ENCODE measurements at places on chromosomes 1 and 21. TPM values are rescaled to one million over a fixed set of nuclear protein-coding genes. Genes with fewer than 3 reads are reported as not detected.

The MNDA gene
- not detected for polyA plus RNA-seq

The CD1C gene
- polyA plus RNA-seq: not detected

The RHOC gene
- polyA plus RNA-seq: 762 TPM

The OR2L5 gene
- polyA plus RNA-seq: not detected
